NCI-H2227 treated with DMSO at 0.1 percent for 48 hours (cell line): ENCODE measurements at places on chromosomes 1 and 21.
A peak's percentile ranks its signal among the peaks of the same experiment; 100 is the strongest.

- DNase-seq = no peak
These were observed 2.0 kb upstream of the ATF3 start for GRCh38 chr1:212606395-212607205.

- peak; percentile 7 for DNase-seq
These were observed 23.8 kb upstream of the PAXBP1 start for GRCh38 chr21:32795376-32795775.

DNA sequence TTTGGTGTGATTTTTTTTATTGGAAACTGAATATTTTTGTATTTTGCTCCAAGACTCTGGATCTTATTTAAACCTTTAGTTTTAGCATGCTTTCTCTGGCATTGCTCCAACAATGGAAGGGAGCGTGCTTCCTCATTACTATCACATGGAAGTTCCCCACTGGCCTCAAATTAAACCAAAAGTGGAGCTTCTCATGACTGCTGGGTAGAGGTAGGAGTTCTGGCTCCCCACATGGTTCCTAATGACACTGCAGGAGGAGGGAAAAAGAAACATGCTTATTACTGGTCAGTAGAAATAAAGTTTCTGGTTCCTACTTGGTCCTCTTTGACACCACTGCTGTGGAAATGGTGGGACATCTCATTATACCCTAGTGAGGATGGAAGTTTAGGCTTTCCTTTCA is 310.5 kb downstream of the PTGER3 start:
- no peak for DNase-seq

- DNase-seq = no peak
These were observed 351.6 kb upstream of the B3GALT2 start for GRCh38 chr1:193538003-193538354.
